ENCODE measurements at places on chromosomes 13 and 19.
A peak's percentile ranks its signal among the peaks of the same experiment; 100 is the strongest.

GRCh38 chr13:20911037-20911436 is 8.5 kb upstream of the XPO4 start:
- no peak for DNase-seq

DNA sequence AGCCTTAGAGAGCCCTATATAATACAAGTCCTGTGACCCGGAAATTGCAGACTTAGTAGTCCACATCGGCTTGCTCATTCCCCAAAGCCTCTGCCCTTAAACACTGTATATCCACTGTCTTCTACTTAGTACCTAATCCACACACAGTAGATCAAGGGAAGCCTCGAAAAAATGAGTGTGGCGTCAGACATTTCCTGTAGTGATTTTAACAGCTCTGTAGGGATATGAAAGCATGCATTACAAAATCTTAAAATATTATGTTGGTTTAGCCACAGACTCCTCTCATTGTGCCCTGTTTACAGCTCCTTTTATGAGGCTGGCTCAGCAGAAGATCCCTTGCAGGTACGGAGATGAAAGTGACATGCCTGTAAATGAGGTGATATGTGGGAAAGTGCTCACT is 416.3 kb downstream of the LIG4 start:
- no peak for DNase-seq

GRCh38 chr13:112350300-112350699 is 25.9 kb upstream of the SPACA7 start:
- DNase-seq = no peak

DNA sequence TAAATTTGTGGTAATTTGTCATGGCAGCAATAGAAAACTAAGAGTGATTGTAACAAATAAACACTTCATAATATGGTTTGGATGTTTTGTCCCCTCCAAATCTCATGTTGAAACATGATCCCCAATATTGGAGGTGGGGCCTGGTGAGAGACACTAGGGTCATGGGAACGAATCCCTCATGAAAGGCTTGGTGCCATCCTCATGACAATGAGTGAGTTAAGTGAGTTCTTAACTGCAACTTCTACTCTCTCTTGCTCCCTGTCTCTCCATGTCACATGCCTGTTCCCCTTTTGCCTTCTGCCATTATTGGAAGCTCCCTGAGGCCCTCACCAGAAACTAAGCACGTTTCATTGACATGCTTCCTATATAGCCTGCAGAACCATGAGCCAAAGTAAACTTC is 1233.2 kb downstream of the OLFM4 start:
- no peak for DNase-seq

GRCh38 chr13:31012655-31013024 is 80.2 kb downstream of the TEX26 start:
- DNase-seq = no peak

DNA sequence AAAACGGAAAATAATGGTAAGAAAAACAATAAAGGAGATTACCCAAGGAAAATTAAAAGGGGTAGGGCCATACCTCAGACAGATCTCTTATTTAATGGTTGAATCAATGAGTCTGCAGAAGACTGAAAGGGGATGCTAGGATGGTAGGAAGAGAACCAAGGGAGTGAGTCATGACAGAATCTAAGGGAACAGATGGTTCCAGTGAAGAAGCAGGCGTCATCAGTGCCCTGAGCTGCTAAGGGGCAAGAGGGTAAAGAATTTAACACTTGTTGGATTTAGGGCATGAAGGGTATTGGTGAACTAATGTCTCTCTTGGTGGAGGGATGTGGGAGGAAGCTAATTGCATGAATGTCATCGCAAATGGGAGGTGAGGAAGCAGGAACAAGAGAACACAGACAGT is 329.2 kb upstream of the TSHZ3 start:
- DNase-seq = no peak

GRCh38 chr19:29487432-29487831 is 38.4 kb upstream of the VSTM2B start:
- DNase-seq = no peak

DNA sequence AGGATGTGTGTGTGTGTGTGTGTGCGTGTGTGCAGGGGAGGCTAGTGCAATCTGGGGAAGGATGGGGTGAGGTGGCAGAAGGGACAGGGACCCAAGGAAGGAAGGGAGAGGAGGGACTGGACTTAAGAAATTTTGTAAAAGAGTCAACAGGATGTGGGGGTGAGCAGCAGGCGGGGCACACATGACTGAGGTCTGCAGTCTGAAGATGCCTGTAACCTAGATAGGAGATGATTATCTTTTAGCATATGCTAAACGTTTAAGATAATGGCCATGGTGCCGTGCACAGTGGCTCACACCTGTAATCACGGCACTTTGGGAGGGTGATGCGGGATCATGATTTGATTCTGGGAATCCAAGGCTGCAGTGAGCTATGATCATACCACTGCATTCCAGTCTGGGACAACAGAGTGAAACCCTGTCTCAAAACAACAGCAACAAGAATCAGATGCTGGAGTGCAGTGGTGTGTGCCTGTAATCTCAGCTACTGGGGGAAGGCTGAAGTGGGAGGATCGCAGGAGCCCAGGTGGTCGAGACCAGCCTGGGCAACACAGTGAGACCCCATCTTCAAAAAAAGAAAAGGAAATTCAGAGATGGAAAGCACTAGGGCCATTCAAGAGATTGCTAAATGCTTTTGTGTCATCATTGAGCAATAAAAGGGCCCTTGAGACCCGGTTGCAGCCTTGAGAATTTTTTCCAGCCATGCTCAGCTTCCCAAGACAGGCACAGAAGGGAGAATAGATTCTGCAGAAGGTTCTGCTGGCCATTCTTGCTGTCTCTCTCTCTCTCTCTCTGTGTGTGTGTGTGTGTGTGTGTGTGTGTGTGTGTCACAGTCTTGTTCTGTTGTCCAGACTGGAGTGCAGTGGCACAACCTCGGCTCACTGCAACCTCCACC is 3.8 kb upstream of the ZNF414 start:
- no peak for DNase-seq

GRCh38 chr19:57465680-57466381 is 8.9 kb upstream of the VN1R1 start:
- no peak for DNase-seq

DNA sequence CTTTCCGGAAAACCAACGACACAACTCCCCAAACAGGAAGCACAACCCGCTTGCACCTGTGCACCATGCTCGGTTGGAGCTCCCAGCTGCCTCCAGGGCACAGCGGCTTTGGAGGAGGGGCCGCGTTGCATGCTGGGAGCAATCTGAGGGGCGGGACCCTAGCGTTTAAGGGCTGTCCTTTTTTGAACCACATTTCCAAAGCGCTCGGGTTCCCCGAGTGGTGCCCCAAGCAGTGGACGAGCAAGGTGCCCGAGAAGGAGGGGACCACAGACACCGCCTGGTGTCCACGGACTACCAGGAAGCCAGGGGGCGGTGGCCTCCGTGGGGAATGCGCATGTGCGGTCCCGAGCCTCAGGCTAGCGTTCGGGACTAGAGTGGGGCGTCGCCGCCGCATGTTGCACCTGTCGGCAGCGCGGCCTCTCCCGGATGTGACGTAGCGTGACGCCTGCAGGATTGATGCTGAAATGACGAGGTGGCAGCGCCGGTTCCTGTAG is 11.9 kb upstream of the ZNF57 start:
- DNase-seq = no peak

- no peak for DNase-seq
These were observed 24.1 kb upstream of the WTIP start for GRCh38 chr19:34457446-34457845.

GRCh38 chr13:100535426-100536135 is 53.0 kb downstream of the GGACT start:
- DNase-seq = no peak

- no peak for DNase-seq
These were observed 38.2 kb upstream of the IGFL1 start for GRCh38 chr19:46191356-46191755.

- DNase-seq = no peak
These were observed 177.9 kb downstream of the COL4A1 start for GRCh38 chr13:110129076-110129475.

DNA sequence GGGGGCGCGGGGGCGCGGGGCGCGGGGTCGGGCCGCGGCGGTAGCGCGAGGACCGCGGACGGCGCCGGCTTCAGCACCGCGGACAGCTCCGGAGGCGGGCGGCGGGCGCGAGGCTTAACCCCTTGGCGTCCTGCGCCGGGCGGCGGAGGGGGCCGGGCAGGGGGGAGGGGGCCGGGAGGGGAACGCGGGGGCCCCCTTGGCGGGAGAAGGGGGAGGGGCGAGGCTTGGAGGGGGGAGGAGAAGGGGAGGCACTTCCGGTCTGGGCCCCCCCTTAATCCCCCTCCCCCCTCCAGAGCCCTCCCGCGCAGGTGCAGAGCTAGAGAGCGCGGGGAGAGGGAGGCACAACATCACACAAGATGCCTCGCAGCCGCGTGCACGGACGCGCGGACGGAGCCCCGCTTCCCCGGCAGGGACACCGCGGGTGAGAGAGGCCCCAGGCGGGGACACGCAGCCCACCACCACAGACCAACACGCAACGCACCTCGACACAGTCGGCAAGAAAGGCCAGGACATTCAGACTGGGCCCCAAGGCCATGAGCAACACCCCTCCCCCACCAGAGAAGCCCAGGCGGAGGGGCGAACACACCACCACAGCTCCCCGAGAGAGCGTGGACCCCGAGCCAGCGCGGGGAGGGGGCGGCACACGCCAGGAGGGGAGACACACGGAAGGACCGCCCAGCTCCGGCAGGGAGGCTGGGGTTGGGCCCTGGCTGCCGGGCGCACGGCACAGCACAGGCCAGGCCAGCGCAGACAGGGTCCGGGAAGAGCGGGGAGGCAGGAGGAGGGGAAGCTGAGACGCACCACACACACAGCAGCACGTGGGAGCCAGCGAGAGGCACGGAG is 24.1 kb downstream of the SHANK1 start:
- DNase-seq = peak; percentile 64

- no peak for DNase-seq
These were observed 18.7 kb upstream of the B3GNT3 start for GRCh38 chr19:17775991-17776803.

GRCh38 chr19:7596211-7596937 is 711 bp downstream of the CAMSAP3 start:
- no peak for DNase-seq

- DNase-seq = no peak
These were observed 140.7 kb downstream of the KCTD12 start for GRCh38 chr13:76745261-76746200.

DNA sequence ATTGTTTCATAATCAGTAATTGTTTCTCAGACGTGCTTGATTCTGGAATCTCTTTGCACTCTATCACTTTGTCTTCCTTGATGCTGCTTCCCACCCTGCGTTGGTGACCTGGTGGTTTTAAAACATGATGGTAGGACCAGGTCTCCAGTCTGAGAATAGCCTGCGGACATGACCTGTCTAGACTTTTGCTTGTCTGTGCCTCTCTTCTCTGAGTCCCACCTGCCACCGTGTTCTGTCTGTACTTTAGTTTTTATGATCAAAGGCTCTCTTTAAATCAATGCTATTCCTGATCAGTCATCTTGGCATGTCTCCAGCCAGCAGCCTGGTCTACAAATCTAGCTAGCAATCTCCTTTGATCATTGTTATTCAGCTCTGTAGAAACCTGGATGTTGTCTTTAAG is 933.9 kb downstream of the DIAPH3 start:
- no peak for DNase-seq

GRCh38 chr19:10919352-10920287 is 8.8 kb downstream of the YIPF2 start:
- DNase-seq = no peak

DNA sequence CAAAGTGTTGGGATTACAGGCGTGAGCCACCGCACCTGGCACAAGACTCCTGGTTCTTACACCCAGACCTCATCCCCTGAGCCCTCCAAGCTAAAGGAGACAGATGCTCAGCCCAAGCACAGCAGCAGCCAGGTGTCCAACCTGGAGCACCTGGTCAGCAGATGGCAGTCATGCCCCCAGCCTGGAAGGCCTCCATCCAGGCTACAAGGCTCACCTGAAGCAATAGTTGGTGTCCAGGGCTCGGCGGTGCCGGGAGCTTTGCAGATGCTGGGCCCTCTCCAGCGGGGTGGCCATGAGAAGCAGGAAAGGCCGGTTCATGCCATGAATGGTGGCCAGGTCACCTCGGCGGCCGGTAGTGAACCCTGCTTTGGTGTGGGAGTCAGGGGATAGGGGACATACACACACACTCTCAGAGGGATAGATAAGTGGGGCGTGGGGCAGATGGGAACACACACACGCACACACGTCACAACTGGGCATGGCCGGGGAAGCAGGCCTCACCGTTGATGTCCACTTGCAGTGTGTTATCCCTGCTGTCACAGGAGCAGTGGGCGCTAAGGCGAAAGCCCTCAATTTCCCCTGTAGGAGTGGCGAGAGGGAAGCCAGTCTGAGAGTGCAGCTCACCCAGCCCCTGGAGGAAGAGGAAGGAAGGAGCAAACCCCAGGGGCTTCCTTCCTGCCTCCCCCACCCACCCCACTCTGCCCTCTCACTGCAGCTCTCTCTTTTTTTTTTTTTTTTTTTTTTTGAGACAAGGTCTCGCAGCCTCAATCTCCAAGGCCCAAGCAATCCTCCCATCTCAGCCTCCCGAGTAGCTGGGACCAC is 11.8 kb downstream of the TGFB1 start:
- DNase-seq = no peak

GRCh38 chr13:50412046-50412617 is 396.9 kb downstream of the KCNRG start:
- DNase-seq = no peak

GRCh38 chr13:43316946-43317353 is 293.6 kb downstream of the DNAJC15 start:
- DNase-seq = no peak

- DNase-seq = no peak
These were observed 283.0 kb downstream of the SHISA2 start for GRCh38 chr13:25768838-25769237.

DNA sequence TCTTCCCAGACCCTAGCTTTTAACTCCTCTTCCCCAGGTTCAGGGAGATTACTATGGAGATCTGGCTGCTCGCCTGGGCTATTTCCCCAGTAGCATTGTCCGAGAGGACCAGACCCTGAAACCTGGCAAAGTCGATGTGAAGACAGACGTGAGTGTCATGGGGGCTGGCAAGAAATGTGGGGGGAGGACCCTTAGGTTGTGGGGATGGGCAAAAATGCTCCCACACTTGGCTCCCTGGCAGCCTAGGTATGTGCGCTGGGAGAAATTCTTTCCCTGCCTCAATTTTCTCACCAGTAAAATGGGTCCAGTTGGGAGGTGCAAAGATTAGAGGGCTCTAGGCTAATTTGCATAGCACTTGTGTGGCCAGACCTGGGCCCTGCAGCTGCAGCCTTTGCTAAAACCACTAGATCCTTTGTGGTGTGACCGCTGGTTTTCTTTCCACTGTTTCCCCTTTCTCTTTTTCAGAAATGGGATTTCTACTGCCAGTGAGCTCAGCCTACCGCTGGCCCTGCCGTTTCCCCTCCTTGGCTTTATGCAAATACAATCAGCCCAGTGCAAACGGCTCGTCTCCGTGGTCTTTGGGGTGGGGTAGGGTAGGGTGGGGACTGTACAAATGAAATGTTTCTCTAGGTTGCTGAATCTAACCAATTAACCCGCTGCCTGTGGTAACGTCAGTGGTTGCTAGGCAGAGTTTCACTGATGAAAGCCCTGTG is 959 bp upstream of the RAB4B start:
- DNase-seq = peak; percentile 75

DNA sequence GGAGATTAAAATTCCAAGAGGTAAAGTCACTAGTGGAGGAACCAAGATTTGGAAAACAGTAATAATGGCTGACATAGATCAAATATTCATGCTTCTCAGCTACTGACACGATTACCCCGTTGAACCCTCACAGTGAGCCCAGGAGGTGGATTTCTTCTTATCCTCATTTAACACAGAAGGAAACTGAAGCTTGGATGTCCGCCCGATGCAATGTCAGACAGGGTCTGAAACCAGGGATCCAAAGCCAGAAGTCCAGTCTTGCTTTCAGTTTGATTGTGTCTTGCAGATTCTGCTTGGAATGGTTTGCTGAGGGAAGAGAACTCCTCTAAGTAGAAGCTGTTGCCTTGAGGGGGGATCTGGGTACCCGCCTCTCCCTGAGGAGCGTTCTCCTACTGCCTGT is 404.7 kb downstream of the KCNRG start:
- DNase-seq = no peak

Data from neural crest cell (in vitro differentiated cells).